ENCODE measurements at places on chromosomes 1 and 21.

DNA sequence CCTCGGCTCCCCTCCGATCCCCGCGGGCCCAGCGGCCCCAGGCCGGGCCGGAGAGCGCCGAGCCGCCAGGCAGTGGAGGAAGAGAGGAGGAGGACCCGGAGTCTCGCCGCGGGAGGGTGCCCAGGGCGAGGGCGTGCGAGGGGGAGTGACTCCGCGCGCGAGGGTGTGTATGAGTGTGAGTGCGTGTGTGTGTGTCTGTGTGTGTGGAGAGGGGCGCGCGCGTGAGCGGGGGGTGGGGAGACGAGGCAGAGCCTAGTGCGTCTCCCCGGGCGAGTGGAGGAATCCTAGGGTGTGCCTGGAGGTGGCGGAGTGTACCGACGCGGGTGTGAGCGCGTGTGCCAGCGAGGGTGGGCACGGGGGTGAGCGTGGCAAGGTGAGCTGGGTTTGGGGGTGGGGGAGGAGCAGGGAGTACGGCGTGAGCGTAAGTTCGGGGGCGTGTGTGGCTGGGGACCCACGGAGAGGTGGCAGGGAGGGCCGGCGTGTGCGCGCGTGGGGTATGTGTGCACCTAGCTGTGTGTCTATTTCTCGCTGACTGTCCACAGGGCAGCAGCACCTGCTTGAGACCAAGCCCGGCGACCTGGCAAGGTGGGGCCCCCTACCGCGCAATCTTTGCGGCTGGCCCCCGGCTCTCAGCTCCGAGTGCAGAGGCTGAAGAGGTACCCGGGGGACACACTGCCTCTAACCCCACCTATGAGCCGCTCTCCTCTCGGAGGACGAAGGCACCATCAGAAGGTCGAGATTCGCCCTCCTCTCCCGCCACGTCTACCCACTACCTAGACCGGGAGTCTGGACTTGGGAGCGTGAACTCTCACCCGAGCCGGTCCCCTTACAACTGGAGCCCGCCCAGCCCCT is 784 bp upstream of the KCND3 start:
- DNase-seq = no peak

DNA sequence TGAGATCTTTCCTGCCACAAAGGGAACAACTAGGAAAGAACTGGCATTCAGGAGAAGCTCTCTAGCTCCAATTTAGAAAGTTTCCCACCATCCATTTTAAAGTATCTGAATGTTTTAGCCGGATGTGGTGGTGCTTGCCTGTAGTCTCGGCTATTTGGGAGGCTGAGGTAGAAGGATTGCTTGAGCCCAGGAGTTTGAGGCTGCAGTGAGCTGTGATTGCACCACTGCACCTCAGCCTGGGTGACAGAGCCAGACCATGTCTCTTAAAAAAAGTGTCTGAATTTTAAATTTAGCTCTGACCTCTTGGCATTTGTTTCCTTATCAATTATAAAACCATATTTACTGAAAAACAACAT is 67.2 kb downstream of the RPAP2 start:
- DNase-seq = peak; percentile 2

DNA sequence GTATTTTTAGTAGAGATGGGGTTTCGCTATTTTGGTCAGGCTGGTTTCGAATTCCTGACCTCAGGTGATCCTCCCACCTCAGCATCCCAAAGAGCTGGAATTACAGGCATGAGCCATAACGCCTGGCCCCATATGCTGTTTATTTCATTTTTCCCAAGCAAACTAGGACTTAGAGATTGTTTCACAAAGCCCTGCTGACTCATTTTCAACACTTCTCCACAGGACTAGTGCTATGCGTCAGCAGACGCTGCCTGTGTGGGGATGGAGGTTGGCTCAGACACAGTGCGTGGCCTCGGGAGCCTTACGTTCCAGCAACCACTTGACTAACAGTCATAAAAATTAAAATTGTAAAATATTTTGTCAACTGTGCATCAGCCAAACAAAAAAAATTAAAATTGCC is 22.7 kb downstream of the PKNOX1 start:
- no peak for DNase-seq

DNA sequence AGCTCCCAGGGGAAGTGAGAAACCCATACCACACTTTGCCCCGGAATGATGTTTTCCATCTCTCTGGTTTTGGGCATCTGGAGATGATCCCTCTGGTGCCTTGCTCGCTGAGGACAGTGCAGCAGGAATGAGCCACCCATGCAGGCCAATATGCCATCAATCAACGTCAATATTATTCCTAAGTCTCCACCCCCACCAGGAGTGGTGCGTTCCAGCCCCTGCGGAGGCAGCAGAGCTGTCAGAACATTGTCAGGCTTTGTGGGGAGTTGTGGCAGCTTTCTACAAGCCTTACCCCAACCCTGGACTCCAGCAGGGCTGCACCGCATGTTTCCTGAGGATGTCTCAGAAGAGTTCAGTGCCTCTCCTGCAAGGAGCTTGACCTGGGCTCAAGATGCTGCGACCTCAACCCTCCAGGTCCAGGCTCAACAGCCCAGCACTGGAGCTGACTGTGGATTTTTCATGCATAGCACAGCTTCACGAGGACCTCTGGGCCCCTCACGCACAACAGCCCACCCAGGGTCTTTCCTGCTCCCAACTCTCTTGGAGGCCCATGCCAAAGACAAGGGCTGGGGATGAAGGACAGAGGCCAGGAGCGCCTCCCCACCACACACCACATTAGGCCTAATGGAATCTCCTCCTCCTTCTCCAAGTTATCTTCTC is 67.5 kb downstream of the PSMG1 start:
- DNase-seq = no peak

DNA sequence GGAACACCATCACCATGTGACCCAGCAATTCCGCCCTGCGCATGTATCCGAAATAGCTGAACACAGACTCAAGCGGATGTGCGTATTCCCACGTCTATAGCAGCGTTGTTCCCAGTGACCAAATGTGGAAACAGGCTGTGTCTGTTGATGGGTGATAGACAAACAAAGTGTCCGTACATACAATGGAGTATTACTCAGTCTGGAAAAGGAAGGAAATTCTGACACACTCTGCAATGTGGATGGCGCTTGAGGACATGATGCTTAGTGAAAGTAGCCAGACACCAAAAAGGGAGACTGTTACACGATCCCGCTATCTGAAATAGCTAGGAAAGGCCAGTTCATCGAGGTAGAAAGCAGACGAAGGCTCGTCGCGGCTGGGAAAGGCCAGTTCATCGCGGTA is 25.8 kb downstream of the PDXK start:
- DNase-seq = no peak

- DNase-seq = no peak
Measured at GRCh38 chr1:5245348-5245747, 590.9 kb downstream of the AJAP1 start.

DNA sequence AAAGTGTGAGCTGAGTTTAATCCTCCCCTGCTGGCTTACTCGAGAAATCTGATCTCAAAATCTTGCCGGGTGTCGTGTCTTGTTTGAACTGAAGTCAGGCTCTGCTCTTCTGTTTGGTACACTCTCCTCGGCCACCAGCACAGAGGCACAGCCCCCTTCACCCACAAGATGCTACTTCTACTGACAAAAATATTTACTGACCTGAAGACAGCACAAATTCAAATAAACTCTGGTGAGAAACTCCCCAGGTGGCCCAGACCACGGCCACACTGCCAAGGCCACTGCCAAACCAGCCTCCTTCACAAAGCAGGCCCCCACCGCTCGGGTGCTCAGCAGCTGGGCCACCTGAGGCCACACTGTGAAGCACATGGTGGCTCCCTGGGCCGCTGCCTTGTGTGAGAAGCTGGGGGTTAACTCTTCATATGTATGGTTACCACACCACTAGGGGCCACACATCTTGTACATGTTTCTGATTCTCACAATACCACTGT is 80.6 kb downstream of the TGFBR3 start:
- no peak for DNase-seq

GRCh38 chr1:152768847-152769533 is 6.0 kb upstream of the LCE1F start:
- DNase-seq = no peak

DNA sequence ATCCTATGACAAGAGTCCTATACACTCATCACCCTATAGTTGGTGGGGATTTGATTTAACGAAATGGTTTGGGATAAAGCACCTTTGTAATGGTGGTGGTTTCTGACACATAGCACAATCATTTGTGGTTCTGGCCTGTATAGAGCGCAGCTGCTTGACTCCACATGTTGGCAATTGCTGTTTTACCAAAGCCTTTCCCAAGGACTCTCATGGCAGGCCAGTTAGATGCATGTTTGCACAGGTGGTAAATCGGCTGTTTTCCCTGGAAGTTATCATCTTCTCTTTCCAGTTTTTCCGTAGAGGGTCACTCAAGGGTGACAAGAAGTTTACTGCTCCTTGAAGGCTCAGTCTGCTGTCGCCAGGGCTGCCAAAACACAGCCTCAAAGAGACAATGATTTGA is 17.1 kb upstream of the XPR1 start:
- DNase-seq = no peak

- DNase-seq = no peak
Measured at GRCh38 chr1:9296850-9297249, 4.2 kb downstream of the SPSB1 start.

DNA sequence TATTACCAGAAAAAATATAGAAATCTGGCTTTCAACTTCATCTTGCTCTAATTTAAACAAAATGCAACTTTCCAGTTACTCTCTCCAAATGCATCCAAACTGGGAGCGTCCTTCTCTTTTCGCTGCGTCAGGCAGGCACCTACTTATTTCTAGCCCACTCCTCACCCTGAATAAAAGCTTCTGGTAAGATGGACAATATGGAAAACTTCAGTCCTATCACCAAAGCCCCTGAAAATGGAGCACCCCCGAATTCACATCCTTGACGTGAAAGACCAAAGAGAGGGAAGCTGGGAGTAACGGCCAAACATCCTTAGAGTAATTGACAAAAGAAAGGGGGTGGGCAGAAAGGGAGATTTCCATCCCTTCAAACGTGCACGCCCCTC is 5.5 kb upstream of the PROX1 start:
- no peak for DNase-seq

DNA sequence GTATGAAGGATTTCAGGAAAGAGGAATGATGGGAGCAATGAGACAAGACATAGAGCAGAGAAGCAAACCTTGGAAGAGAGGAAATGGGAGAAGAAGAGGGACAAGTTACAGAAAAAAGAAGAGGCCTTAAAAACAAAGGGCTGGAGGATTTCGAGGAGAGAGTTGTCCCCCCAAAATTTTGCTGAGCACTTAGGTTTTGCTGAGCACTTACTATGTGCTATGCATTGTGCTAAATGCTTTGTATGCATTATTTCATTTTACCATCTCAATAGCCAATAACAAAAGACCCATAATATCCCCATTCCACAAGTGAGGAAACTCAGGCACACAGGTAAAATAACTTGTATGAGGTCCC is 2.5 kb upstream of the TRIM63 start:
- DNase-seq = no peak

DNA sequence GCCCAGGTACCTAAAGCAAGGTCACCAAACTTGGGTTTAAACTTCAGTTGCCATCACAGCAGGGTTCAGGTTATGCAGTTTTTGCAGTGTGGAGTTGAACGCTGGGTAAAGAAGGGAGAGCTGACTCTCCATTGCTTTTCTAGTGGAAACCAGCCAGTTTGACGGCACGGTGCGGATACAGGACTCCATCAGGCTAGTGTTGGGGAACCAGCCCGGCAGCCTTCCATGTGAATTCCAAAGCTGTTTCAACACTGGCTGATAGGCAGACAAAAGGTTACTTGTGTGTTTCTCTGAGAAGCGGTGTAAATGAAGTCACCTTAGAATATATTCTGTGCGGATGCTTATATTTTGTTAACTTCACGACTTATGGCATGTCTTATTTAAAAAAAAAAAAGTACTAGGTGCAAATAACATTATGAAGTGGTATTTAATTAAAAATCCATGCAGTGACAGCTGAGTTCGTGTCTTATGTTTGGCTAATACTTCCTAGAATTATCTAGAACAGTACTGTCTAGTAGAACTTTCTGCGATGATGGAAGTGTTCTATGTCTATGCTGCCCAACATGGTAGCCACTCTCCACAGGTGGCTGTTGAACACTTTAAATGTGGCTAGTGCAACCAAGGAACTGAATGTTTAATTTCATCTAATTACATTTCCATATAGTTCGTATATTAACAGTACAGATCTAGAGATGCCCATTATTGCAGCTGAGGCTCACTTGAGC is 29.9 kb upstream of the RCAN3 start:
- DNase-seq = no peak

GRCh38 chr1:218462587-218462986 is 117.5 kb downstream of the TGFB2 start:
- no peak for DNase-seq

DNA sequence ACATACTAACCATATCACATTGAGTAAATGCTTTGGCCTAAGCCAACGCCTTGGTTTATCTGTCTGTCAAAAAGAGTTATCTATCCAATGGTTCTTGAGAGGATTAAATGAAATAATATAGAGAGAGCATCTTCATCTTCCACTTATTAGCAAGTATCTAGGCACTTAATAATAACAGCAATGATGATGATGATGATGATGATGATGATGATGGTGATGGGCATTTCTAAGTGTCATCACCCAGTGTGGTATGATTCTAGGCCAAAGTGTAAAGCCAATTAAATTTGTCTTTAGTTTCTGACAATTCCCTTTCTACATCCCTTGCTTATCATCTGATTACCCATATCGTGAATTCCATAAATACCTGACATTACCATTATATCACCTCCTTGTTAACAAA is 65.7 kb upstream of the LRRC53 start:
- no peak for DNase-seq

GRCh38 chr1:175192111-175192629 is 406 bp downstream of the KIAA0040 start:
- DNase-seq = peak; percentile 46
